ENCODE measurements at places on chromosomes 12 and 14. TPM values are rescaled to one million over a fixed set of nuclear protein-coding genes. Genes with fewer than 3 reads are reported as not detected.

The DHRS2 gene
- total RNA-seq, result not detected

The INSM2 gene
- not detected for total RNA-seq

The DDX47 gene
- total RNA-seq, result 70.5 TPM

The IL31 gene
- not detected for total RNA-seq

The HVCN1 gene
- total RNA-seq, result 5.2 TPM

The CMA1 gene
- total RNA-seq, result 0.52 TPM

The TPPP2 gene
- total RNA-seq, result not detected

The MSI1 gene
- total RNA-seq, result 1.0 TPM

The PRB2 gene
- not detected for total RNA-seq

The NR1H4 gene
- not detected for total RNA-seq

The ANG gene
- 3.7 TPM for total RNA-seq

The KRT6C gene
- not detected for total RNA-seq

The SYNJ2BP gene
- total RNA-seq, result 16.7 TPM

The RGS6 gene
- 5.2 TPM for total RNA-seq

The ZNF385A gene
- 3.7 TPM for total RNA-seq

The DPPA3 gene
- not detected for total RNA-seq
